ENCODE measurements at places on chromosomes 2 and 18.

DNA sequence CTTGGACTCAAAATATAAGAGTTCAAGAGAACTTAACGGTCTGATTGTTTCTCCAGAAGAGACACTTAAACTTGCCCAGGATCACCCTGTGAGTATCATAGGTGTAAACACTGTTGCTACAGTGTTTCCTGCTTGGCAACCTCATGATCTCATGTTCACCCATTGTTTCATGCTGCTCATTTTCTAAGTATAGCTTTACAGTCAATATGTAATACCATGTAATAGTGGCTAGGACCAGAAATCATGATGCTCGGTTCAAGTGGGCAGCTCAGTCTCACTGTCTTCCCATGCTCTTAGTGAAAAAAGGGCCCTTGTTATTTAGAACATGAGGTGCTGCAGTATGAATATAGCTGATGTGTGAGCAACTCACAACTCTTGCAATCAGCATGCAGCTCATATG is 157.5 kb downstream of the CERS6 start:
- no peak for DNase-seq

DNA sequence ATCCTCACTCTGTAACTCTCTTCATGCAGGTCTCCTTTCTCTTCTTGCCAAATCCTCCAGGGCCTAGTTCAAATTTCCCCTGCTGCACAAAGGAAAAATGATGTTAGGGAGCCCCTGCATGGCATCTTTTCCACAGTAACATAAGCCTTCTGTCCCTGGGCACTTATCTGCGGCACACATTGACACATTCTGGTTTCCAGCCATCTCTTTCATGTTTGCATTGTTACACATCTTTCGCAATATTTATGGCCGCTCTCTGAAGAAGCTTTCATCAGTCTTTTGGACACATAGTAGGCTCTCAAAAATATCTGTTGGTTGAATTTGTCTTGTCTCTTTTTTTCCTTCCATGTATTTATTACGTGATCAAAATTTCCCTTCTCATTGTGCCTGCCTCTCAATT is 1806.1 kb upstream of the PIK3C3 start:
- no peak for DNase-seq

DNA sequence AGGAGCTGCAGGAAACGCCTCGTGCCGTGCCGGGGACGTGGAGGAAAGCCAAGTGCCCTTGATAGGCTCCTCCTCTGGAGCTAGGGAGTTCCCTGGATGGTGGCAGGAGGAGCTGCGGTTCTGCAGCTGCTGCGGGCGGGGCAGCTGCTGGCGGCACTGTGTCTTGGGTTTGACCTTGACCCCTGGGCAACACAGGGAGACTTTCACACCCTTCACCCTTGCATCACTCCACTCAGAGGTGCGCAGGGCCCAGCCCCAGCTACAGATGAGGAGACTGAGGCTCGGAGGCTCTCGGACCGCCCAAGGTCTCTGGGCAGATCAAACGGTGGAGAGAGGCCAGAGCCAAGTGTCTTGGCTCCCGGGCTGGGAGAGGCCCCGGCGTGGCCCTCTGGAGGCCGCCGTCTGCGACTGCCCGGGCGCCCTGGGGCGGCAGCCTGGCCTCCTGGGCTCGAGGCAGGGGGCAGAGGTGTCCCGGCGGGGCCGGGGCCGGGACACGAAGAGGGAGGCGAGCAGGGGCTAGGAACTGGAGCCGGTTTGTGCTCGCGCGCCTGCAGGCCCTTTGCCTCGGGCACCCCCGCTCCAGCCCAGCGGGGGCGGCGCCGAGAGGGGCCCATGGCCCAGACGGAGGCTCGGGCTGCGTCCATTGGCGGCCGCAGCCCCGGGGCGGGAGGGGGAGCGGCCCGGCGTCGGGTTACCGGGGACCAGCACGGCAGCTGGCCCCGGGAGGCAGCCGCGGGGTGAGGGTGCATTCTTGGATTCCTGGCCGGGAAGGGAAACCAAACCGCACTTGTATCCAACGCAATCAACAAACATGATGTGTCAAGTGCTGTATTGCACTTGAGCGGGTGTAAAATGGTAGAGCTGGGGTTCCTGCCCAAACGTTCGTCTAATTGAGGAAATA is 129.6 kb upstream of the SLC1A4 start:
- no peak for DNase-seq

DNA sequence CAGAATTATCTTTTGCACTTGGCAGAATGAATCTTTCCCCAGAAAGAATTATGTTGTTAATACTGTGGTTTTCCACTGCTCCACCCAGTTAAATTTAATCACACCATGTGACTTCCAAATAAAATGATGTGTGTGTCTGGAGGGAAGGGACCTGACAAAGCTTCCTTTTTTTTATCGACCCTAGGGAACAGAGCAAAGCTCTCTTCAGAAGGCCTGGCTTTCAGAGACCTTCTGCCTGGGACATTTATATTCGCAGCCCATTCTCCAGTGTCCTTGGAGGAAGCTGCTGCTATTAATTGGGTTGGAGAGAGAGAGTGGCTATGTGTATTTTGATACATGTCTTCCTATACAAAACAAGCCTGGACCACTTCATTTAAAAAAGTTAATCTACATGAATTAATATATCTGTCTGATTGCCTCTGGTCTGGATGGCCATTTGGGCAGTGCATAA is 233.7 kb downstream of the PRKCE start:
- no peak for DNase-seq

DNA sequence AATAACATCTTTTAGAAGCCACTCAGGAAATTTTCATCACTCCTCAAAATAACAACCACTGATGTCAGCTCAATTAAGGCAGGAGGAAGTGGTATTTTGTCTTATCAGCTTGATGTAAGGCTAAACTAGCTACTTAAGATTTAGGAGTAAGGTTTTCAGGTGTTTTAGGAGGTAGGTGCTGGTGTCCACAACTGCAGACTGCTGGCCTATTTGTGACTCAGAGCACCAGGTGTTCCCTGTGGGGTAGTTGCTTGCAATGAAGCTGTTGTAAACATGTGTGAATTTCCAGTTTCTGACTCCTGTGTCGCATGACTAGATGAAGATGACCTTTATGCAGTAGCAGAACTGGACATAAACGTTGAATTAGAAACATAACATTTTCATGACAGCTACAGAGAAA is 164.2 kb downstream of the THSD7B start:
- no peak for DNase-seq

DNA sequence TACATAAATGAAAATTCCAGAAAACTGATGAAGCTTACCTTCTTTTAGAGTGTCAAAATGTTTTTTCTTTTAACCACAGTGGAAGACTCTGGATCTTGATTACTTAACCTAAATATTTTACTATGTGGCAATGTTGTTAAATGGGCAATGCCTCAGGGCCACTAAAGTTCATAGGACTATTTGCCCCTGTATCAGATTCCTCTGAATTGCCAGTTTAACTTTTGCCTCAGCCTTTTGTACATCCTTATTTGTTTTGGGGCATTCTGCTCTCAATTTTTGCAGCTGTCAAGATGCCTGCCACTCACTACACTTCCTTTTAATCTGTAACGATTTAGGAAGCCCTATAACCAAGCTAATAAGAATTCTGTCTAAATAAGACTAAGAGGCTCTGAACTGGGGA is 31.7 kb upstream of the SERTAD2 start:
- DNase-seq, result no peak

- DNase-seq, result no peak
These were observed 130.0 kb downstream of the NDUFA10 start for GRCh38 chr2:239895116-239895515.

DNA sequence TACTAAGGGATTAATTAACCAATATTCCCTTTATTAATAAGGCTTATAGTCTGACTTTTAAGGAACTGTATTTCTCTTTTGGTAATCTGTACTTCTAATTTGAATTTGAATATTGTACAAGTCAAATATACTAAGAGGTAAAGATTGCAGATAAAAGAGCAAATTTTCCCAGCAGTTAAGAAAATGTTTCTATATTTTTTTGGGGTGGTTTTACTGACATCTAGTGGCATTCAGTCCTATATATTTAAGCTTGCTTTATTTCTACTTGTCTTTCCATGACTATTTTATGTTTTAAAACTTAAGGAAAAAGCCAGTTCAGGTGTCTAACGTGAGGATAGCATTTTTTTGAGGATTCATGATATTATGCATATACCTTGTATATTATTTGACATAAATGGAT is 41.6 kb downstream of the TDRD15 start:
- no peak for DNase-seq

DNA sequence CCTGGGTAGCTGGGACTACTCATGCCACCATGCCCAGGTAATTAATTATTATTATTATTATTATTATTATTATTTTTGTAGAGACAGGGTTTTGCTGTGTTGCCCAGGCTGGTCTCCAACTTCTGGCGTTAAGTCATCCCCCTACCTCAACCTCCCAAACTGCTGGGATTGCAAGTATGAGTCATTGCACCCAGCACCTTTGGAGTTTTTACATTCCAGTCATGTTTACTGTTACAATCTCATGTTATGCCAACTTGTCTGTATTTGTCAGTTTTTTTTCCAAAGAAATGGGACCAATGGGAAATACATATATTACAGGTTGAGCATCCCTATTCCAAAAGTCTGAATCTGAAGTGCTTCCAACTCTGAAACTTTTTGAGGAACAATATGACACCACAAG is 903.8 kb downstream of the SLC4A3 start:
- no peak for DNase-seq

- no peak for DNase-seq
These were observed 673.4 kb downstream of the SLC4A3 start for GRCh38 chr2:220300806-220301205.

DNA sequence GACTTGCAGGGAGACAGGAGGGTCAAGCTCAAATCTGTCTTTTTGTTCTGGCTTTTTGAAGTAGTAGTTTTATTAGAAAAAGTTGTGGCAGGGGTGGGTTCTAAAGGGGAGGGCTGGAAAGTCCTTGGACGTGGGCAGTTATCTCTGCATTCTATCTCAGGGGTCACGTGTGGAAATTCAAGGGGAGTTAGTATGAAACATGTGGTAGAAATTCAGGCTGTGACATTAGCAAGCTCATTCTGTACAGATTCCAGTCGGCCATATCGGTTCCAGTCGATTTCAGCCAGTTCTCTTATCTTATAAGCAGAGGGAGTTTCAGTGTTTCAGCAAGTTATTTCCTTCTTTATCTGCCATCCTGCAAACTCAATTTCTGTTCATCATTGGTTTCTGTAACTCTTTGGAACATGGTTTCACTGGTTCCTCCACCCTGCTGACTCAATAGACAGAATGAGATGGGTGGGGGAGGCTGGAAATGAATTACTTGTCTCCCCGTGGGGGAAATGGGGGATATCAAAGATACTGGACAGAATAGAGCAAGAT is 53.0 kb downstream of the RAB27B start:
- no peak for DNase-seq

DNA sequence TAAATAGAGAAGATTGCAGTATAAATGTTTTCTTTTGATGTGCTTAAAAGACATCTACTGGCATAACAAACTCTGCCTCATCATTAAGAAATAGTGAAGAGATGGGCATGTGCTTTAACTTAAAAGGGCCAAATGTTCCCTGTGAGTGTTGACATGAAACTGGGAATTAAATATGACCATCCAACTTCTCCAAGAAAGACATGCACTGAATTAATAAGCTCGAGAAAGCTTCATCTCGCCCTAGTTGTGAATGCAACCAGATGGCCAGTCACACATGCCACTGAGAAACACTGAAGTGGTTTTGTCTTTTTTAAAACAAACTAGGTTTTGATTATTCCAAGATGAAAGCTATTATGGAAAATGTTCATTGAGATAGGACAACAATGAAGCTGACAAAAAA is 479.2 kb downstream of the RIT2 start:
- DNase-seq, result no peak

DNA sequence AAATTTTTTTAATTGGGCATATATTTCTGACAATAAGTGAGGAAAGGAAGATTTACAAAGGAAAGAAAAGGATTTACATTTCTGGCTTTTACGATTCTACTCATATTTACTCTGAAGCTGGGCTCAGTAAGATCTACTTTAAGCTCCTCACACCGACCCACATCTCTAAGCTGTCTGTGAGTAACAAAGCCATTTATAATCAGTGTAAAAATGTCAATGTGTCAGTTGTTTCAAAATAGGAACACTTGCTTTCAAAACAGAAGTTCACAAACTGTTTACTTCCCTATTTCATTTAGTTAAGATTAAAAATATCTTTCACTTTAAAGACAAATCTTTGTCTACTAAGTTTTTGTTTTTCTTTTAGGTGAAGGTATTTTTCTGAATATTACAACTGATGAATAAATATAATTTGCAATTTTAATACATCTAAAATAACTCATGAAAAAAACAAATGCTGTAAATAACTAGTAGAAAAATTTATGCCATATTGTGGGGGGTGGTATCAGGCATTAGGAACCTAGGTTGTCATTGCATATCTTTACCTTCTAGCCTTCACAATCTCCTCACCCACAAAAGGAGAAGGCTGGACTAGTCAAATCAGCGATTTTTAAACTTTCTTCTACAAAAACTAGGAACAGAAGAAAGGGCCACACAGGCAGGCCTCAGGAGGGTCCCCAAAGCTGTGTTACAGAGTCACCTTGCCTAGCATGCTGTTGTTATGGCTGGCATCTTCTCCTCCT is 64.5 kb downstream of the TMEM131 start:
- no peak for DNase-seq

DNA sequence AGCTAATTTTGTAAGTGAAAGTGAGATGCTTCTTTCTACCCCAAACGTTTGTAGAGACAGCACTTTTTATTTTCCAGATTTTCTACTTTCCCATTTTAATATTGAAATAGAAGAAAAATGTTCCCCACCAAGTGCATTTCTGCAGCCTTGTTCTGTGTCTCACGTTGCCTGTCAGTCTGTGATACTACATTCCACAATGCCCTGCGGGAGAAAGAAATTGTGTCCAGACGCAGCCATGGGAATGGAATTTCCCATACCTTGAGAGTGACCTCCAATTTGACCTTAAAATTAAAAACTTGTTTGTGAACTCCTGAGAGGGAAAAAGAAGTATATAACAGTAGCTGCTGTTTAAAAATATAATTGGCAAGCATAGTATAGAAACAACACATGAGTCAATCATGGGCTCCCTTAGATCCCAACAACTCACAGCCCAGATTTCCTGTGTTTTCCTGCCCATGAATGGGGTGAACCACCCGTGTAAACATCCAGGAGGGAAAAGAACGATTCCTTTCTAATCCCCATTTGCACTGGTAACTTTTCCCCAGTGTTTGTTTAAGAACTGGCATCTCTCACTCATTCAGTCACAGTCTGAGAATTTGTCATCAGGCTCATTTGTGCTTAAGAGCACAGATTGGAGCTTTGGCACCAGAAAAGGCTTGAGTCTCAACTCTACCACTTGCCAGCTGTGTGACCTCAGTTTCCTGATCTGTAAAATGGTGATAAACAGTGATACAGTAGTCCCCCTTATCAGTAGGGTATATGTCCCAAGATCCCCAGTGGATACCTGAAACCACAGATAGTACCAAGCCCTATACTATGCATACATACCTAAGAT is 166.1 kb upstream of the ZNF521 start:
- DNase-seq, result no peak

- no peak for DNase-seq
These were observed 293.9 kb upstream of the ERBB4 start for GRCh38 chr2:212832211-212833195.

GRCh38 chr2:133223226-133223625 is 345.0 kb downstream of the NCKAP5 start:
- DNase-seq, result no peak

GRCh38 chr2:45040786-45041185 is 31.5 kb upstream of the SIX2 start:
- DNase-seq, result no peak

GRCh38 chr2:75799859-75800258 is 89.1 kb upstream of the GCFC2 start:
- DNase-seq, result no peak

GRCh38 chr2:24207359-24207758 is 32.5 kb downstream of the FAM228A start:
- DNase-seq, result no peak
